Neural crest cell (in vitro differentiated cells): ENCODE measurements at places on chromosomes 12 and 14. TPM values are rescaled to one million over a fixed set of nuclear protein-coding genes. Genes with fewer than 3 reads are reported as not detected.

The SLC2A14 gene
- 1.8 and 2.0 TPM in 2 replicates for total RNA-seq

The HAL gene
- total RNA-seq, result 0.25 and 0.65 TPM in 2 replicates

The CRACR2A gene
- total RNA-seq, result 2.2 and 2.7 TPM in 2 replicates

The SCYL2 gene
- 56.2 and 59.8 TPM in 2 replicates for total RNA-seq

DNA sequence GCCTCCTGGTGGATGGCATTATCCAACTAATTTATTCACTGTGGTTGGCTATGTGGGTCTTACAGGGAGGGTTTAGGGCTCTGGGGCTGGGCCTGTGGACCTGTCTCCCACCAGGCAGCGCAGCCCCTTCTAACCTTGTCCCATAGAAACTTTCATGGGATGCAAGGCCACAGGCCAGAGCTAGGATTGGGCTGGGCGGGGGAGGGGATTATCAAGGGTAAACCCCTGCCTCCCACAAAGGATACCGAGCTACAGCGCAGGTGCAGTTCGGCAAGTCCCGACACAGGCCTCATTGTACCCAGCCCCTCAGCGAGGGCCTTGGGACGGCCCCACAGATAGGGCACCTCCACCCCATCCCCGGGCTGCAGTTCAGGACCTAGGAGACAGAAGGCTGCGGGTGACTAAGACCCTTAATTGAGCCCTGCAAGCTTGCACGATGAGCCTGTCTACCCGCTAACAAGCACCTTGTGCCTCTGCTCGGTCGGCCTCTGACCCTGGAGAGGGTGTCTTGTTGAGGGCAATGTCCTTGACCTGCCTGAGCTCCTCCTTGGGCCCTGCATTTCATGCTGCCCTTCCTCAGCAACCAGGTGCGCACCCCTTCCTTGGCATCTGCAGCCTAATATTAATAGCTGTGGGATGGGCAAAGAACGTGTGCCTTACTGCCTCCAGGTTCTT is 46.7 kb downstream of the PSMA6 start:
- no peak for DNase-seq

DNA sequence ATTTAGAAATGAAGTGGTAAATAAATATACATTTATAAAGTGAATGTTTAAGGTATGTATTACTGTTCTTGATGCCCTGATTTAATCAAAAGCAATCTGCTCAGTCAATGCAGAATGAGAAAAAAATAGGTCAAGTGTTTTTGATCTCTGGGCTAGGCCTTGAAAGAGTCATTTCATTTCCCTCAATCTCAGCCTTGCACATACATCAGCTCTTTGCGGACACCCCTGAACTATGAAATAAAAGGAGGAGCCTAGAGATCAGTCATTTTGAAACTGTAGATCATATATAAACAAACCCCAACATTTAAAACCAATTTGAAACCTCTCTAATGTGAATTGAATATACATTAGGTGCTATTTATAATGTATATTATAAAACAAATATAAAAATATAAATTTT is 42.5 kb downstream of the ATG2B start:
- DNase-seq, result no peak

GRCh38 chr12:30820406-30820946 is 65.7 kb upstream of the CAPRIN2 start:
- no peak for DNase-seq

- DNase-seq, result no peak
These were observed 10.1 kb downstream of the LACRT start for GRCh38 chr12:54624315-54625279.

GRCh38 chr14:33486332-33486890 is 464.5 kb downstream of the EGLN3 start:
- no peak for DNase-seq
